H4 (cell line): ENCODE measurements at places on chromosomes 5 and 9.

DNA sequence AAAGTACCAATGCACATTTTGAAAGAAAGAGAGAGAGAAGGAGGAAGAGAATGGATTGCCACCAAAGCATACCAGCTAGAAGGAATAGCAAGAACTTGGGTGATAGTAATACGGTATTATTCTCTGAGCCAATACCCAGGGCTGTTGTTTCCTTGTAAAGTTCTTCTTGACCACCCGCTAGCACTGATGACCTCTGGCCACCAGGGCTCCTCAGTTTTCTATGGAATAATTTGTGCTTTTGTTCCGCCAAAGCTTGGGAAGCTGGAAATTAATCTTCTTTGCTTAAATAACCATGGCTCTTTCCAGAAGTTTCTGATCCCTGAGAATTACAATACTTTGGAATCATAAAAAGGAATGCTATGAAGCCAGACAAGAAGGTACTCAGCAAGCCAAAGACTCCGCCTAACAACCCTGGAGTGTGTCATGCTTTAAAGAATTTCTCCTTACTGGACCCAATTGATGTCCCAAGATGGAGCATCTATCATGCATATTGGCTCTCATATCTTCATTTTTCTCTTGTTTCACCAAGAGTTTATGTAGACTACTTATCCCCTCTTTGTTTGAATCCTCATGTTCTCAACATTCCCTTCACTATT is 29.8 kb downstream of the OR2K2 start:
- no peak for DNase-seq

GRCh38 chr9:107874137-107874536 is 384.6 kb upstream of the KLF4 start:
- DNase-seq = no peak

DNA sequence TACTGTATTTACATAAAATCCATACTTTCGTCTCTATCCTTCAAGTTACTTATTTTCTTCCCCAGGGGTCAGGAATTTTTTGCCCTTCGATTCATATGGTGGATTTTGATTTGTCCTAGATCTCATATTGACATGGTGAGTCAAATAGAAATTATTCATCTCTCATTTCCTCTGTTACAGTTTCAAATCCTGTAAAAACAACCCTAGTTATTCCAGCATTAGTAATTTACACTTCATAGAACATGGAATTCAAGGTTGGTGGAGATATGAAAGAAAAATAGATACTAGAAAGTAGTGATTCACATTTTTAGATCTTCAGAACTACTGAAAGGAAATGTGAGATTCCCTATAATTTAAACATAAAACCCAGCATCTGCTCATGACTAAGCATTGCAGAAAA is 1331.0 kb upstream of the CDH9 start:
- no peak for DNase-seq

DNA sequence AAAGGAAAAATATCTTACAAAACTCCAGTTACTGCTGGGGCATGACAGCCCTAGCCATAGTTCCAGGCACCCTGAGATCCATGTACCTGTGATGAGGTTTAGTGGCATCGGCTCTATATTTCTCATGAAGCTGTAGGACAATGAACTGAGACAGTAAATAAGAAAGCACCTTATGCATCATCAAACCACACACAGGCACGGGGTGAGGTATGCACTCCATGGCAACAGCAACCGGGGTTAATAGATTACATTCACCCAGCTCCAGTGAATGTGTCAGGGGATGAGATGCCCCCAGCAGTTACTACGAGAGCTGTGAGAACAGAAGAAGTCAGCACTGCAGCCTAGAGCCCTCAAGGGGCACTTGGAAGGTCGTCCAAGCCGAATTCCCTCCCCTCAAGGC is 162.0 kb upstream of the S1PR3 start:
- no peak for DNase-seq

- DNase-seq = no peak
These were observed 144.3 kb upstream of the DHFR start for GRCh38 chr5:80799041-80799440.
